ENCODE measurements at places on chromosomes 7 and 10.

DNA sequence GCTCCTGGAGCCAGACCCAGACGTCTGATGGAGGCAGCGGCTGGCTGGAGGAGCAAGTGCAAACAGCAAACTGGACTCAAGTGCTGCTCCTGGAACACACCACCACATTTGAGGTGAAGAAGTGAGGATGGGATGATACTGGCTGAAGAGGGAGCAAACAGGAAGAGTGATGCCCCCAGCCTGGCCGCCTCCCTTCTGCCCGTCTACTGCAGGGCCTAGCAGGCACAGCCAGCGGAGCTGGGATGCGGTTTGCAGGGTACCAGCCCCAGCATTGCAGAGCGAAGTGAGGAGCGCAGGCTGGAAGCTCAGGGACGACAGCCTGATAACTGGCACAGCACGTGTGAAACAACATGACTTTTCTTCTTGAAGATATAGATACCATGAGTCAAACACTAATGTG, 111.8 kb upstream of the ZNF32 start:
- DNase-seq = no peak

- no peak for DNase-seq
Measured at GRCh38 chr10:50651808-50652207, 28.1 kb upstream of the SGMS1 start.

- no peak for DNase-seq
Measured at GRCh38 chr7:116702046-116702785, 30.2 kb downstream of the MET start.

DNA sequence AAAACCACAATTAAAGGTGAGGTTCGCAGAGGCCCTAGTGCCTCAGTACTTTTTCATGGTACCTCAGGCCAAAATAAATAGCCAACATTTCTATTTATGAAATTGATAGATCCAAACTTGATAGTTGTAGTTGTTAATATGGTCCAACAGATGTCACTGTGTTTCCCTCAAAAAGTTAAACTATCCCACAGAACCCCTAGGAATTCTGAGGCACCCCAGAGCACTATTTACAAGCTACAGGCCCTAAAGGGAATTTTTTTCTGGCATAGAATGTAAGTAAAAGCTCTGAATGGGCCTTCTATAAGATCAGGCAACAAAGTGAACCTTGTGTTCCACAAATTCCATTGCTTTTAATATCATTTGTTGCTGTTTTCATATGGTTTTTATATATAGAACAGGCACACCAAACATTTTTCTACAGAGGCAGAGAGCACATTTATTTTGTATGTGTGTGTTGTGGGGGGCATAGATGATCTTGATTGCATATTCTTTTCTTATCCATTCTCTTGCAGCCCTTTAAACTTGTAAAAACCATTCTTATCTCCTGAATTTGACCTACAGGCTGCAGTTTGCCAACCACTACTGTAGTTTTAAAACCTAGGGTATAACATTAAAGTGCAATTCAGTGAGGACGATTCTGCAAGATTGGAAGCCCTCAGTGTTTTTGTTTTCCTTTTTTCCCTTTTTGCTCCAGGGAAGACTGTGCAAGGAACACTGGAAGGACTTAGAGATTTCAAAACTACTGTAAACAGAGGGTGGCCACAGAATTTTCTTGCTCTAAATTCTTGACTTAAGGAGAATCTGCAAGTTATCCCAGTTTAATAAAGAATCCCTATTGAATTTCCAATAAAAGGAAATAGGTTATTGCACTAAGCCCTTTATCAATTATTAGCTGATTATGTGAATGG, 3.5 kb upstream of the ARL4A start:
- no peak for DNase-seq

DNA sequence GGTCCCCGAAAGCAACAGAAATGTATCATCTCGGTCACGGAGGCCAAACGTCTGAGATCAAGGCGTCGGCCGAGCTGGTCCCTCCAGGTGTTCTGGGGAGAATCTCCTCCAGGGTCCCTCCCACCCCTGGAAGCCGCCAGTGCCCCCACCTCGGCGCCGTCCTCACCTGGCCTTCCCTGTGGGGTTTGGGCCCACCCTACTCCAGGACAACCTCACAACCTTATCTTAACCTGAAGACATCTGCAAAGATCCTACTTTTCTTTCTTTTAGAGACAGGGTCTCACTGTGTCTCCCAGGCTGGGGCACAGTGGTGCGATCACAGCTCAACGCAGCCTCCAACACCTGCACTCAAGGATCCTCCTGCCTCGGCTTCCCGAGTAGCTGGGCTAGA, 33.4 kb downstream of the ADAP1 start:
- DNase-seq = no peak

DNA sequence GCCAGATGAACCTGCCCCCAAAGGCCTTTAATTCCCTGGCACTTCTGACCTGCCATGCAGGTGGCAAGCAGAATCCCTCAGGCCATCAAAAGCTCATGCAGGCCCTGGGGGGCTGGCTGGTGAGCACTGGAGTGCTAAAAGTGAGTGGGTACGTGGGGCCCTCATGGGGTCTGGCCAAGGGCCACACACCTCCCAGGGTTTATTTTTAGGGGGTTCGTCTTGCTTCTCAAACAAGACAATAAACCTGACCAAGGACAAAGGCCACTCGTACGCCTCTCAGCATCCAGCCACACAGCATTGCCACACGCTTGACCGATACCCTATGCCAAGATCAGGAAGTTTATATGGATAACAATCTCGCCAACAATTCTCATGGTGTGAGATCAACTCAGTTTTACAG, 33.1 kb upstream of the DOCK1 start:
- DNase-seq = no peak

DNA sequence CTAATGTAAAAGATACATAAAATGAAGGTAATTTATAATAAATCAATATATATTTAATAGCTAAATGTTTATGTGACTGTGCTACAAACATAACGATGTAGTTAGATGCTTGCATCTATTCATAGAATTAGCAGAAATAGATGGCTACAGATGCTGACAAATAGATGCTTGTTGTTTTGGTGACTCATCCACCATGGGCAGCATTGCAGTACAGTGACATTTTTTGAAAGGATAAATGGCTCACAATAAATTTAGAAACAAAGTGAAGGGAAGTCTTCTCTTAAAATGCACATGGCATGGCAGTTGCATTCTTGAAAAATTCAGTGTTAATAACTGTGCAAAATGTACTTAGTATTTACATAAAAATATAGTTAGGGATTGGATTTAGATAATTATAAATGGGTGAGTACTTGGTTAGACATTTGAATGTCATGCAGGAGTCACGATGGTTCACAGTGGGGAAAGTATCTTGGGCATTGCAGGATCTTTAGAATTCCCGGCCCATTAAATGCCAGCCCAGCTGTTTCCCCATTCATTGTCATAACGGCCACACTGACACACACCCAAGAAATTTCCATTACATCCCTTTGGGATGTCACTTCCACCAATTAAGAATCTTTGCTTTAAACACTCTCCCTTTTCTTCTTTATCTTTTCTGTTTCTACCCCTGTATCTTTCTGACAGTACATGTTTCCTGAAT, 564.1 kb downstream of the ATRNL1 start:
- DNase-seq = peak; percentile 47

DNA sequence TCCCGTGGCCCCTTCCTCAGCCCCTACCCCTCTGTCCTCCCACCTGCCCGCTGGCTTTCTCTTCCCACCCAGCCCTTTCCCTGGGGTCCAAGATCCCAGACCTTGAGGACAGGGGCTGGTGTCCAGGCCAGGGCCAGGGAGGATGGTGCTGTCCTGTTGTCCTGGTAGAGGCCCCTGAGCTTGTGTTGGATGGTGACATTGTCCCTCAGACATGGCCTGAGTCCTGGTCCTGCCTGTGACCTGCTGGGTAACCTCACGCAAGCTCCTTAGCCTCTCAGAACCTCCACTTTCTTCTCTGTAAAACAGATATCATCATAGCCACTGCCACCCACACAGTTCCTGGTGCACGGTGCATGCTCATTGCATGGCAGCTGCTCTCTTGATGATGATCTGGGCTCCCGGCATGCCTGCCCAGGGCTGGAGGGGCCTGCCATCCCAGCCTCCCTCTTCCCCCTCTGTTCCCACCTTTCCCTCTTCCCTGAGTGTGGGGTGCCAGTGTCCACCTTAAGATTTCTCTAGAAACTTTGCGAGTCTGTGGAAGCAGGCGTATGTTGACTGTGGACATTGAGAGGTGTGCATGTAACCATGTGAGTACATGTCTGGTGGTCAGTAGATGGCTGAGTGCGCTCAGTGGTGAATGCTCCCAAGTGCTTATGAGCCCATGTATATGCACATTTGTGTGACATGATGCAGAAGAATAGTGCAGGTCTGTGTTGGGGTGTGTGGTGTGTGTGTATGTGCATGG, 60.4 kb downstream of the NEURL1 start:
- DNase-seq = no peak

DNA sequence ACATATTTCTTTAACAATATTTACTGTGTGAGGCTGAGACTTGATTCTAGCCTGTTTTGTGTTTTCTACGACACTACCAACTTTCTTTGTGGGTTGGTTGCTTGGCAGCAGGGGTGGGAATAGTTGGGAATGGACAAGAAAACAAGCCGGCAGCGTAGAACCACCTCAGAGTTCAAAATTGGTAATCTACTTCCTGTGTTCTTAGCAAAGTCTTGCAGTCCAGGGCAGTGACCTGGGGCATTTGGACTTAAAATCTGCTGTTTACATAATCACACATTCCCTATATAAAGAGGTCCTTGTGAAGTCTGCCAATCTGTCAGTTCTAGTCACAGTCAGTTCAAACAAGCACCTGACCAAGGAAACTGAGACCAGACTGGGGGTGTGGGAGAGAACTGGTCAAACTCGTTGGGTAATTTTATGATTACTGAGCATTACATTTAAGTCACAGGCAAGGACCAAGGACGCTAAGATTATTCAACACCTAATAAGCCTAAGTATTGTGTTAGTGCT, 167.9 kb downstream of the CPEB3 start:
- DNase-seq = no peak

GRCh38 chr7:14252458-14252857, 263.0 kb upstream of the ETV1 start:
- DNase-seq = no peak

- peak; percentile 87 for DNase-seq
Measured at GRCh38 chr10:70296406-70296899, 12.6 kb upstream of the NPFFR1 start.

GRCh38 chr10:27088119-27089044, 11.9 kb downstream of the ANKRD26 start:
- no peak for DNase-seq

DNA sequence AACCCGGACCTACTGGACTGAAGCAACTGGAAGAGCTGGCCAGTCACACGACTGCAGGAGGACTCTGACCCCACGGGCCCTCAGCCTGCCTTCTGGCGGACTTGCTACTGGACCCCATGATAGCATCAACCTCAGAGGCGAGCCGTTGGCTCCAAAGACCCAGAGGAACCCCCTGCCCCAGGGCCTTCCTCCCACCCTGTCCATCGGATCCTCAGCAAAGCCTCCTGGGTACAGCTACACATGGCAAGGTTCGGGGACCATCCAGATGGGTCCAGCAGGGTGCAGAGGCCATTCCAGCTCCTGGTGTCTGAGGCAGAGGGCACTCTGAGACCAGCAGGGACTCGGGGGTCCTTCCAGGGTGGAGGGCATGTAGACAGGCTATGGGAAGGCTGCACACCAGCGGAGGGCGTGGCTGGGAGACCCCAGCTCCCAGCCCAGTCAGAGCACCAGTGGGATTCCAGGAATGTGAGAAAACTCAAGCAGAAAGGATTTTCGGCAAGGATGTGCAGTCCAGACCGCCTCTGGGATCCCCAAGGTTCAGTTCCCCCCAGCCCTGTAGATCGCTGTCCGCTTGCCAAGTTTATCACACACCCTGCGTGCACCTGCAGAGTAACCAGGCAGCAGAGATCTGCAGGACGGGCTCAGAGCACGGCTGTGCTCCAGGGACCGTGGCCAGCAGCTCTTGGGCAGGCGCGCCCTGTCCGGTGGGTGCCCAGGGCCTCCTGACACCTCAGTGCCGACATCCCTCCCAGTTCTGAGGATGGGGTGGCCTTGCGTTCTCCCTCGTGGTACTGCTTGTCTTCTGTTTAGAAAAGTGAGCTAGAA, 89.8 kb upstream of the PPP2R2D start:
- DNase-seq = no peak

DNA sequence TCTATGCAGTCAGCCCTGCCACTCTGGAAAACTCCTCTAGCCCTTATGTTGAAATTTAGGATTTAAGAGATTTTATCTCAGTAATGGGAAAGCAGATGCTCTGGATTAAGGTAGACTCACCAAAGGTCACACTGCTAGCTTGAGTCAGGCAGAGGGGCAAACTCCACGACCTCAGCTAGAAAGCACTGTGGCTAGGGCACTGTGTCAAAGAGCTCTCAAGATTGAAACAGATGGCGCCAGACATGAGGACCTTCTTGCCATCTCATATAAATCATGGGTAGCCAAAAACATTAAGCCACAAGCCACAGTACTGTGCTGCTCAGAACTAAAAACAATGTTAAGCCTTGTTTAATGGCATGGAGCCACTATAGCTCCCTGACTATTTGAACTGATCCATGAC, 188.7 kb downstream of the DNAJC1 start:
- DNase-seq = no peak

DNA sequence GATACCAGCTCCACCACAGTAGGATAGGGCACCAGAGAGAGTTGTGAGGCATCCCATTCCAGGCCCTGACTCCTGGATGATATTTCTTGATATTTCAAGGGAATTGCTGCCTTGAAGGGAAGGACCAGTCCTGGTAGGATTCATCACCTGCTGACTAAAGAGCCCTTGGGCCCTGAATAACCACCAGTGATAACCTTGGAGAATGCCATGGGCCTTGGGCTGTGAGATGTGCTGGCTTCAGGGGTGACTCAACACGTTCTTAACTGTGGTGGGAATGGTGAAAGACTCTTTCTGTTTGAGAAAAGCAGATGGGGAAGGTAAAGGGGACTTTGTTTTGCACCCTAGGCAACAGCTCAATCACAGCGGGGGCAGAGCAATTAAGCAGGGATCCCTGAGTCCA, 21.4 kb upstream of the ASZ1 start:
- DNase-seq = no peak

DNA sequence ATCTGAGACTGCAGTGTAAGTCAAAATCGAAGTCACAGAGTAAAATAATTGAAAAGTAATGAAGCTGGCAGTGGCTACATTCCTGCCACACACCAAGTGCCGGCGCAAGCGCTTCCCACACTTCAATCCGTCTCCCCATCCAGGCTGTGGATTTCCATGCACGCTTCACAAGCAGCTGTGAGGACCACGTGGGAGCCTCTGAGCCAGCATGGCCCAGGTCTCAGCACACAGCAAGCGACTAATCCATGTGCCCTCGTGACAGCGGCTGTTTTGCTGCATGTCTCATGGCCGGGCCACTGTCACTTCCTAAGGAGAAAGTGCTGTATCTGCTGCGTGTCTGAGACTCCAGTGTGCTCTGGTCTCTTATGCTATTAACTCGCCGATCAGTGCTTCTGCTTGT, 566.9 kb downstream of the DNAJB6 start:
- no peak for DNase-seq

- no peak for DNase-seq
Measured at GRCh38 chr7:151999424-152000090, 25.9 kb upstream of the GALNT11 start.

GRCh38 chr7:55733241-55734140, 129.1 kb downstream of the SEPTIN14 start:
- no peak for DNase-seq

GRCh38 chr10:69839696-69840345, 38.1 kb downstream of the COL13A1 start:
- DNase-seq = no peak
